Daoy (cell line): ENCODE measurements at places on chromosomes 3 and 15. TPM values are rescaled to one million over a fixed set of nuclear protein-coding genes. Genes with fewer than 3 reads are reported as not detected.

DNA sequence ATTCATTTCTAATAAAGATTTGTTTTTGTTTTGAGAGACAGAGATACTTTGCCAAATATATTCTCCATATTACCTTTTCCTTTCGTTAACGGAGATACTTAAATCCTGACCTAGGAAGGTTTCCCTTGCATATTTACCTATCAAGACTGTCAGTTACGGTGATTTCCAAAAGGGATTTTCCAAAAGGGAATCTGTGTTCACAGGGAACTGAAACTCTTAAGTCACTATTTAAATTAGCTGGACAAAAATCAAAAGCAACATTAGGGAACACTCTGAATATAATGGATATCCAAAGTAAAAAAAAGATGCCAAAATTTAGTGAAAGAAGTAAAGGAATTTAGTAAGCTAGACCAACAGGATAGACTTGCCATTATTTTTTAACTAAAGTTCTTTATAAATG, 576 bp downstream of the LRRFIP2 start:
- DNase-seq: no peak

GRCh38 chr15:91530956-91531582, 322.4 kb upstream of the SLCO3A1 start:
- DNase-seq: no peak

DNA sequence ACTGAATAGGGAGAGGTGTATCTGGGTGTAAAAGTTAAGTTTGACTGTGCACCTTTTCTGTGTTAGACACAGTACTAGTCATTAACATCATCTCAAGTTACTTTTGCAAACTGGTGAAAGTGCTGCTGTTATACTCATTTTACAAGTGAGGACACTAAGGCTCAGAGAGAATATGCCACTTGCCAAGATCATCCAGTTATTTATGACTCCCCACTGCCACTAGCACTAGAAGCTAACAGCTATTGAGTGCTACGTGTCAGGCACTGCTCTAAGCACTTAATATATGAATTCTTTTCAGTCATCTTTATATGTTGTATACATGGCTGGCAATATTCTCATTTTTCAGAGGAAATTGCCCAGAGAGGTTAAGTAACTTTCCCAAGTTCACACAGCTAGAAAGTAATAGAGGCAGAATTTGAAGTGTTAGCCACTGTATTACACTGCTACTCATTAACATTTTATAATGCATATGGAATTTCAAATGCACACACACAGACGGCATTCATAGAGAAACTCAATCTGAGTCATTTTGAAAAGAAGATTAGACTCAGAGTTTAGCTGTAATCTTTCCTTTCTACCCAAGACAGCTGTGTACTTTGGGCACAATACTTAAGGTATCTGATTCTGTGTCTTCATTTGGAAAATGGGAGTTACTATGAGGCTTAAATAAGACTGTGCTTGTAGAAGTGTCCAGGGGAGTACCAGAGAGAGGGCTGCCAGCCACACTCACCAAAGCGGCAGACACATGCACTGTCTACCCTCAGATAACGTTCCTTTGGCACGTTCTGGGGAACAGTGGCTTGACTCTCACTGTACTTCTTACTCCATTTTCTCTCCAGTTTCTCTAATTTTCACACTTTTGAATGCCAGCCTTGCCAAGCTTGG, 1.3 kb upstream of the MASP1 start:
- no peak for DNase-seq

Gene SEMA3B
- 2.6 and 5.0 TPM in 2 replicates for total RNA-seq

- DNase-seq: no peak
Observed at GRCh38 chr3:47641739-47642138, 63.1 kb upstream of the CSPG5 start.

GRCh38 chr3:76490064-76490463, 549.8 kb upstream of the ROBO2 start:
- no peak for DNase-seq

GRCh38 chr15:69141286-69141701, 19.1 kb upstream of the GLCE start:
- DNase-seq: peak; percentile 42

DNA sequence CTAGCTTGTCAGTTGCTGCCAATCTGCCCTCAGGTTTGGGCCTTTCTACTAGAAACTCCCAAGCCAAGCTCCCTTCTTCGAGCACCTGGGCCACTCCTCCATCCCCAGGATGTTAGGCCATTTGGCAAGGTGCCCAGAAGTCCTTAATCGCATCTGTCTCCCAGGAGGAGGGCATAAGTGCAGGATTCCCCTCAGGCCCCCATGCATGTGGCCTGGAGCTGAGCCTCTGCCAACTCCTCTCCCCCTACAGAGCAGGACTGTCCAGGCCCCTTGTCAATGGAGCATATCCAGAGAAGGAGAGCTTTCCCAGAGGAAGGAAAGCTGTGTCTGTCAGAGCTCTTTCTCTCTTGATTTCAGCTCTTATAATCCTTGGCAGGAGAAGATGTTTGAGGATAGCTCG, 182.6 kb upstream of the ROPN1 start:
- DNase-seq: peak; percentile 45

Gene RAB43
- total RNA-seq: 11.0 and 16.6 TPM in 2 replicates

DNA sequence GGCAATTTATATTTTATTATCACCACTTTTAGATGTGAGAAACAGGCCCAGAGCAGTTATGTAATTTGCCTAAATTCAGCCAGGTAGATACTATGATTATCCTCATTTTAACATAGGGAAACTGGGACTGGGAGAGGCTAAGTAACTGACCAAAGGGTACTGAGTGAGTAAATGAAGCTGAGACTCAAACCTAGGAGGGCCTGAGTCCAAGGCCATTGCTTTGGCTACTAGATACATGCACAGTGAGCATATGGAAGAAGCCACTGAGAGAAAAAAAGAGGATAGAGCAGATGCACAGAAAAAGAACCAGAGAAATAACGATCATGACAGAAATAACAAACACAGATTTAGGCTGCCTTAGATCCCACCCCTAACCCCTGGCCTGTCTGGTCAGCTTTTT, 33.6 kb downstream of the USF3 start:
- no peak for DNase-seq

DNA sequence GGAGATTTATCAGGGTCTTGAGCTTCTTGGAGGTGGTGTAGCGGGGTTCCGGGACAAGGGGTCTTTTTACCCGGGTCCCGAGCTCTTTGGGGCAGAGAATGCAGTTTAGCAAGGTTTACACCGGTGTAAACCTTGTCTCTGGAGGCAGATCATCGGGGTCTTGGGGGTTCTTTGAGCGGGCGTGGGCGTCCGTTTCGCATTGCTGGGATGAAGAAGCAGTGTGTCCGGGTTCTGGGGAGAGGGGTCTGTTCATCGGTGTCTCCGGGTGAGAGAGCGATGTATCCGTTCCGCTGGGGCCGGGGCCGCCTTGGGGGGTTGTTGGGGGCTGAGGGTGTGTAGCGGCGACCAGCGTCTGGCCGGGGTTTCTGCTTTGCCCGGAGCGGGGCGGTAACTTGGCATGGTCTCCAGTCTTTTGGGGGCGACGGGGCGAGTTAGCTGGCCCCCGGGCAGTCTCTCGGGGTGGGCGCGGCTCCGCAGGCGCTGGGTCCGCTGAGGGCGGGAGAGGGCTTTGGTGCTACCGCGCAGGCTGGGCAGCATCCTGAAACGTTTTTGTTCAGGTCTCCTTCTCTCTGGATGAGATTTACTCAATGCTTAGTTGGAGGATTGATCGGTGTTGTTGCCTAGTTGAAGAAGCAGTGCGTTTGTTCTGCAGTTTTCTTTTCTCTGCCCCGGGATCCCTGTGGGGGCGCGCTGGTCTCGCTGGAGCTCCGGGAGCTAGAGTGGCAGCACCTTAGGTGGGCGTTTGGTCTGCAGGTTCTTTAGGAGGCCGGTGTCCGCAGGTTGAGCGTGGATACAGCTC, 843 bp downstream of the GLCE start:
- peak; percentile 53 for DNase-seq

GRCh38 chr3:156059950-156060501, 60.4 kb upstream of the KCNAB1 start:
- DNase-seq: no peak

DNA sequence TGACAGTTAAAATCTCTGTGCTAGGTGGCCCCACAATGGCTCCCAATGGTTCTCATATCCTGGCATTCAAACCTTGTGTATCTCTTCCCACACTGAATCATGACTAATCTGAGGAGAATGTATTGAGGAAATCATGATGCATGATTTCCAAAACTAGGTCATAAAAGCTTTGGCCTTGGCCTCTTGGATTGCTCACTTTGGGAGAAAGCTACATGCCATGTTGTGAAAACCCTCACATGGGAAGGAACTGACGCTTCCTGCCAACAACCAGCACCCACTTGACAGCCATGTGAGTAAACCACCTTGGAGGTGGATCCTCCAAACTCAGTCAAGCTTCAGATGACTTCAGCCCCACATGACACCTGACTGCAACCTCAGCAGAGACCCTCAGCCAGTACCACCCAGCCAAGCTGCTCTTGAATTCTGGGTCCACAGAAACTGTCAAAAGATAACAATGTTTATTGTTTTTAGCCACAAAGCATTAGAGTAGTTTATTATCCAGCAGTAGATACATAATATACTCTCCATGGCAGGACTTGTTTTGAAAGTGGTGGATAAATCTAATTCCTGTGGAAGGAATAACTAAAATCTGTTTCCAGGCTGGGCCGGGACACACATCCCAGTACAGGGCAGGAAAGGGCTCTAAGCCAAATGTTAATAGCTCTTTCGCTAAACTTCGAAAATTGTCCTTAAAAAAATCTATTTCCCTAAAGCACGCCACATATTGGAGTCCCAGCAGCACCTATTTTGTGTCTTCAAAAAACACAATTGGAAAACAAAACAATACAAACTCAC, 1.0 kb upstream of the ZNF620 start:
- DNase-seq: peak; percentile 93

DNA sequence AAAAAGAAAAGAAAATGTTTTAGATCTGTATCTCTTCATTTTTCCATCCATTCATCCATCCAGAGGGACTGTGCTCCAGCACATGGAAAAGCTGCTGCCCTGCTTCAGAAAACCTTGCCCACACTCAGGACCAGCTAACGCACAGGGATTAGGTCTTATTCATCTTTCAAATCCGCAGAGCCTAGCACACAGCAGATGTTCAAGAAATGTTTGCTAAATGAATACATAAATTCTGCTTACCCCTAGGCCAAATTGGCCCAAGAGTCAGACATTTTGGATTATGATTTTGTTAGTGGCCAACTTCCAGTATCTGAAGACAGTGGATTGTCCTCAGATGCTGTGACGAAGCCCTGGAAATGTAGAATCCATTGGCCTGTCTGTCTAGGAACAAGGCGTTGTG, 71.4 kb downstream of the GHSR start:
- DNase-seq: no peak
